Heart left ventricle (tissue), 16 donors: ENCODE measurements at places on chromosomes 3 and 15.

DNA sequence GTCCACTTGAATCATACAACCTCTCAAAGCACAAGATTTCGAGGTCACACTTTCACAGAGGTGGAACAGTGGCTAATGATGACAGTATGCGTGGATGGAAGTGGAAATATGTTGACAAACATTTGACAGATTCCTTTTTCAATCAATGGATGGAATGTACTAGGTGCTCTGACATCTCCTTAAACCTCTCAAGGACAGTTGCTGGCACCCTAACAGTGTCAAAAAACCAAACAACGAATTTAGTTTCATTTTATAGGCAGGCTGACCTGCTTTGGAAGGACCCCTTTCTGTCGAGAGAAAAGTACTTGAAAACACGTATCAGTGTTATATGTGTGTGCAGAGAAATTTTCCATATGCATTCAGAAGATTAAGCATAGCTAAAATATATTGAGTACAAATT is 779.8 kb upstream of the LMCD1 start:
- DNase-seq, result no peak

DNA sequence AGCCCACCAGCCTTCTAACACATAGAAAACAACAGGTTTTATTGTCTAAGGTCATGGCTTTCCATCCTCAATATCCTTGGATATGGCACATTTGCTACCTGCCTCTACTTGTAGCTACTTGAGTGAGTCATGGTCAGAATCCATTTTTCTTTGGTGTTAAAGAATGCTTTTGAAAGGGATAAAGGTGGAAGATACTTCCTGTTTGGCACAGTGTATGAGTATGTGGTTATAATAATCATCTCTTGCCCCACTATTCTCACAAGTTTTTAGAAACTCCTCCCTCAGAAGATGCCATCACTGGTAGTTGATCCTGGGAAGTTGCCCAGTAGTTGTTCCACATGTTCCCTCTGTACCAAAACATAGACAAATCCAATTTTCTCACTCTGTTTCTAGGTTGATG is 508.6 kb upstream of the IL12A start:
- DNase-seq, result no peak

DNA sequence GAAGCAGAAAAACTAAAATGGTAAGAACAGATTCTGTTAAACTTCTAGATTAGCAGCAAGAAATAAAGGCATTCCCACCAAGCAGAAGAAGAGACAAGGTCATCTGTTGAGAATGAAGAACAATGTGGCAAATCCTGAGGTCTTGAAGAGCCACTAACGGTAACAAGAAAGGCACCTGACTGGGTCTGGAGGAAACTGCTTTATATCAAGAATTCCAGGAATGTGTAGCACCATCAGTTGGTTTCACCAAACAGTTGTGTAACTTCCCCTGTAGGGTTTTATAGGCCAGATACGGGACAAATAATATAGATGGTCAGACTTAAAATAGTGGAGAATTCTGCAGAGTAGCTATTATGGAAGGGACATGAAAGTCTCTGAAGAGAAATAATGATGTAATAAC is 57.3 kb downstream of the ACAP2 start:
- no peak for DNase-seq

DNA sequence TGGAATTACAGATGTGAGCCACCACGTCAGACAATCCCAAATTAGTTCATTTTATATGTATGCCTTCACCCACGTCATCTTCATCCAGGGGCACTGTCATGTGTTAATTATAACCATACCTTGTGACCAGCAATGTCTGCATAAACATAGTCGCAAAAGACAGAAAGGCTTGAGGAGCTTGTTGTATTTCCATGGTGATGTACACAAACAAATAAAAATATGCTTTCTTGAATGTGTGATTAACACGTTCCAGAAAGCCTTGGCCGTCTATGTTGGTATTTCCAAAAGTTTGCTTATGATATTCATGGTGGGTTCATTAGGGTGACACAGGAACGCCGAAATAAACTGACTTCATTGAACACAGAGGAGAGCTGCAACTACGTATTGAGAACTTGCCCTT is 524.7 kb upstream of the ZNF717 start:
- DNase-seq, result no peak

GRCh38 chr3:41874022-41874421 is 87.9 kb downstream of the ULK4 start:
- no peak for DNase-seq

GRCh38 chr3:69240651-69241568 is 118.5 kb upstream of the LMOD3 start:
- no peak for DNase-seq

- no peak for DNase-seq
These were observed 69.5 kb downstream of the CADPS start for GRCh38 chr3:62805580-62806277.

DNA sequence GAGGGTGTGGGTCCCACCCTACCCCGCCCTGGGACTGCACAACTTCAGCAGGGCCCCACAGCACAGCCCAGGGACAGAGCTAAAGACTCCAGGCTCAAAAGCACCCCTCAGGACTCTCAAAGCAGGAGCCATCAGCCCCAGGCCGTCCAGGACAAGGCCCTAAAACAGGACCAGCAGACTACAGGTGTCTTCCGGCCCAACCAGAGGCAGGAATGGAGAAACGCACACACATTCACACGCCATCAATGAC is 26.1 kb downstream of the ATRIP start:
- no peak for DNase-seq

GRCh38 chr3:175193815-175194518 is 334.8 kb downstream of the NAALADL2 start:
- no peak for DNase-seq

DNA sequence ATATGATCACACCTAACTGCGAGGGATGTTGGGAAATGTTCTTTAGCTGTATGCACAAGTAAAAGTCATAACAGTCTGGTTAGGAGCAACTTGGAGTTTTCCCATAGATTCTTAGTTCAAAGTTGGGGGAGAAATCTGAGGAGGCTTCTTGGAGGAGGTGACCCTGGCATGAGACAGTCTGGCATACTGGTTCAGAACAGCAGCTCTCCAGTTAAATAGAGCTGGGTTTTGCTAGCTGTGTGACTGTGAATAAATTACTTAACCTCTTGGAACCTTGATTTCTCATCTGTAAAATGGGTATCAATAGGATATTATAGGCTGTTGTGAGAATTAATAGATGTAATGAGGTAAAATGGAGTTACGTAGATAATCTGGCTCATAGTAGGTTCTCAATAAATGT is 49.1 kb upstream of the DGKG start:
- no peak for DNase-seq

GRCh38 chr3:77362936-77363335 is 323.0 kb downstream of the ROBO2 start:
- DNase-seq, result no peak

DNA sequence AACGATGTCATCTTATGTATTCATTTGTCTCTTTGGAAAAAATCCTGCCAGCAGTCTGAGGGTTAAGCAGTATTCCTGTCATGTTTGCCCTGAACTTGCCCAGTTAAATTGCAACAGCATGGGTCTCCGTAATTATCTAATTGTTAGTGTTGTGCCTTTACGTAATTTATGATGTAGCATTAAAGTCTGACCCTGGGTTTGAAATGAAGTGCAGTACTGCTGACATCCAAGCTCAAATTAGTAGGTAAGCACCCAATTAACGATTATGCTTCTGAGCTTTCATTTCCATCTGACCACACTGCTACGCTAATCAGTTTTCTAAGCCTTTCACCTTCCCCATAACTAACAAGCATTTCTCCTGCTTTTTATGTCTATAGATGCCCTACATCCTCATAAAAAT is 241.8 kb downstream of the ARRDC4 start:
- no peak for DNase-seq

DNA sequence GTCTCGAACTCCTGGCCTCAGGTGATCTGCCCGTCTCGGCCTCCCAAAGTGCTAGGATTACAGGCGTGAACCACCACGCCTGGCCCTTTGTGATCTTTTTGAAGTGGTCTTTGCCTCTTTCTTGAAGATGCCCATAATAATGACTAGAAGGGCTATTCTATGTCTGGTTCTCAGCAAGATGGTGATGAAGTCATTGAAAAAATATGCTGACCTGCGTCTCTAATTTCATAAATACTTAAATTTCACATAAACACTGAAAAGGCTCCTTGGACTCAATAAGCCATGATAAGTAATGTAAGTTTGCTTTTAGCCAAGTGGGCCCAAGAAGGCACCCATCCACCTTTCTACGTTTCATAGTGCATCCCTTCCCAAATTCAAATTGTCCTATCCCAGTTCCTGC is 775 bp upstream of the MAPK6 start:
- DNase-seq, result no peak
